Activated CD4-positive, alpha-beta T cell treated with anti-CD3 and anti-CD28 coated beads for 24 hours (primary cell): ENCODE measurements at places on chromosomes 6 and 20.

- no peak for DNase-seq
Observed at GRCh38 chr6:129680633-129681032, 29.3 kb downstream of the ARHGAP18 start.

DNA sequence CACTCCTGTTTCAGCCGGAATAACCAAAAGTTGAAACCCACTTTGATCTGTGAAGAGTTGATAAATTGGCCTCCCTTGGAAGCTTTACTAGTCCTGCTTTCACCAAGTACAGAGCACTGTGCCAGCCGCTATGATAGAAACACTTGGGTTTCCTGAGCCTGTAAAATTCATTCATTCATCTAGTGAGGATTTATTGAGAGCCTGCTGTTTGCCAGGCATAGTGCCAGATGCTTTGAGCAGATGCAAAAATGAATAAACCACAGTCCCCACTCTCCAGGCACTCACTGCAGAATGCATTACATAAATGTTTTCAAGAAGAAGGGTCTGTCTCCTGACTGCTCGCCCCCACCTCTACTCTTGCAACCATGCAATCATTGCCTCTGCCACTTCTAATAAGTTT, 25.3 kb upstream of the TMEM217 start:
- no peak for DNase-seq

- DNase-seq = no peak
Observed at GRCh38 chr6:78607189-78607588, 260.2 kb upstream of the IRAK1BP1 start.

DNA sequence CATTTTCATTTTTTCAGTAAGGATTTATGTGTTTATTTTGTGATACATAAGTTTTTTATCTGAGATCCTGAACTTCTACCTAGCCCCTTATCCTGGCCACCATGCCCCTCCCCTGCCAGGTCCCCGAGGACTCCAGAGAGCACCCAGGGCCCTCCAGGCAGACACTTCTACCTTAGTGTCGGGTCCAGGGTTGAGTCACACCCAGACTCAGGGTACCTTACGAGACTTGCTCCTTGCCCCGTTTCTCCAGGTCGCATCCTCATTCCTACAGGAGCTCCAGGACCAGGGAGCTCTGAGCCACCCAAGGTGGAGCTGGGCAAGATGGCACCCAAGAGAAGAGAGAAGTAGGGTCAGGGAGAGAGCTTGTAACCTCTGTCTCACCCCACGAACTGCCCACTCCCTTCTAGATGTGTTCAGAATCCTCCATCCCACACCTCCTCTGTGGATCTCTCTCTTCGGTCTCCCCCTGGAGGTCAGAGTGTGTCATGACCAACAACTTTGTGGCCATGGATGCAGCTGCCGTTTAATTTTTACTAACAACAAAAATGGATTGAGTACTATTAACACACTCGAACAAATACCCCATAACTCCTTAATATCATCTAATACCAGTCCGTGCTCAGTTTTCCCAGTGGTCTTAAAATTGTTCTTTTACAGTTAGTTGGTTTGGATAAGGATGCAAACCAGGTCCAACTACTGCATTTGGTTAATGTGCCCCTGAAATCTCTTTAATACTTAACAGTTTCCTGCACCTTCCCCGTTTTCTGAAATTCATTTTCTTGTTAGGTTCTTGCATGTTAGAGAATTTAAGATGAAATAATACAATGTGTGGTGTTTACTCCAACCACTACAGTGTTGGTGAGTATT, 130.6 kb upstream of the INSM1 start:
- peak; percentile 9 for DNase-seq

DNA sequence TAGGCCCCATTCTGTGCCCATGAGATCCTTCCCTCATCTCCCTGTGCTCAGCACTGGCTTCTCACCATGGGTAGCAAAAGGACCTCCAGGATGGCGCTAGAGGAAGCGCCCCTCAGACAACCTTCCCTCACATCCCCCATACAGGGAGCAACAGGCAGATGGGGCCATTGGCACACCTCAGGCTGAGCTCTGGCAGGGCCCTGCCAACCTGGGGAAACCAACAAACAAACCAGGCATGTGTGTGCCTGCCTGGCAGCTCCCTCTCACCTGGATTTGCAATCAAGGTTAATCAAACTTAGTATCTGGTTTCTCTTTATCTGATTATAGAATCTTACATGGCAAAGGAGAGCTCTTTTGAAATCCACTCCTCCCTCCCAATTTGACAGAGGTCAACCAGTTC, 134.9 kb downstream of the SLC23A2 start:
- no peak for DNase-seq

DNA sequence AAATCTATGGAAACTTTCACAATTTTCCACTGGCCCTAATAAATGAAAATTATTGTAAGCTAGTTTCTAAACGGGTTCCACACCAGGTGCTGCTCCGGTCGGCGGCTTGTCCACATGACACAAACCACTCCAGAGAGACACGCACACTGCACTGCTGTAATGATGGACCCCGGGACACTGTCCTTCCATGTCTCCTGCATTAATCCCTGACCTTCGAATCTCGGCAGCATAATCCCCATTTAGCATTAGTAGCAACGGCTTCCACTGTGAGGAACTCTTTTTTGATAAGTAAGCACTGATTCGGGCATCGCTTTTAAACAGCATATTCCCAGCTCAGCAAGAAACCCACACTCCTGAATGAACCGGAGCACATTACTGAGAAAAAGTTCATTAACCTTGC, 43.5 kb downstream of the INSM1 start:
- DNase-seq = no peak
